ENCODE measurements at places on chromosomes 7 and 10.

GRCh38 chr7:6106140-6106904, 75.1 kb downstream of the ANKRD61 start:
- DNase-seq = no peak

DNA sequence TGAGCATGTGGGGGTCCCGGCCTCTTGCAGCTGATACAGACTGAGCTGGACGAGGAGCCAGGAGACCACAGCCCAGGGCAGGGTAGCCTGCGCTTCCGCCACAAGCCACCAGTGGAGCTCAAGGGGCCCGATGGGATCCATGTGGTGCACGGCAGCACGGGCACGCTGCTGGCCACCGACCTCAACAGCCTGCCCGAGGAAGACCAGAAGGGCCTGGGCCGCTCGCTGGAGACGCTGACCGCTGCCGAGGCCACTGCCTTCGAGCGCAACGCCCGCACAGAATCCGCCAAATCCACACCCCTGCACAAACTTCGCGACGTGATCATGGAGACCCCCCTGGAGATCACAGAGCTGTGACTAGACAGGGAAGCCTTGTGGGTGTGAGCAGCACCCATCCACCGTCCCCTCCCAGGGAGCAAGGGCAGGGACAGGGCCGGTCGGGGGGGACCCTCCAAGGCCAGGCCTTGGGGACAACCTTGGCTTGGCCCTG, 36.1 kb downstream of the PSAP start:
- no peak for DNase-seq

GRCh38 chr7:50312250-50313162, 8.0 kb downstream of the IKZF1 start:
- no peak for DNase-seq

- no peak for DNase-seq
These were observed 115.1 kb downstream of the PARD3 start for GRCh38 chr10:34699904-34700517.

- no peak for DNase-seq
These were observed 38.2 kb downstream of the PAPOLB start for GRCh38 chr7:4823441-4824119.

- DNase-seq = no peak
These were observed 39.8 kb downstream of the MAD1L1 start for GRCh38 chr7:2192831-2193534.

GRCh38 chr7:33091111-33091531, 18.1 kb downstream of the RP9 start:
- no peak for DNase-seq

DNA sequence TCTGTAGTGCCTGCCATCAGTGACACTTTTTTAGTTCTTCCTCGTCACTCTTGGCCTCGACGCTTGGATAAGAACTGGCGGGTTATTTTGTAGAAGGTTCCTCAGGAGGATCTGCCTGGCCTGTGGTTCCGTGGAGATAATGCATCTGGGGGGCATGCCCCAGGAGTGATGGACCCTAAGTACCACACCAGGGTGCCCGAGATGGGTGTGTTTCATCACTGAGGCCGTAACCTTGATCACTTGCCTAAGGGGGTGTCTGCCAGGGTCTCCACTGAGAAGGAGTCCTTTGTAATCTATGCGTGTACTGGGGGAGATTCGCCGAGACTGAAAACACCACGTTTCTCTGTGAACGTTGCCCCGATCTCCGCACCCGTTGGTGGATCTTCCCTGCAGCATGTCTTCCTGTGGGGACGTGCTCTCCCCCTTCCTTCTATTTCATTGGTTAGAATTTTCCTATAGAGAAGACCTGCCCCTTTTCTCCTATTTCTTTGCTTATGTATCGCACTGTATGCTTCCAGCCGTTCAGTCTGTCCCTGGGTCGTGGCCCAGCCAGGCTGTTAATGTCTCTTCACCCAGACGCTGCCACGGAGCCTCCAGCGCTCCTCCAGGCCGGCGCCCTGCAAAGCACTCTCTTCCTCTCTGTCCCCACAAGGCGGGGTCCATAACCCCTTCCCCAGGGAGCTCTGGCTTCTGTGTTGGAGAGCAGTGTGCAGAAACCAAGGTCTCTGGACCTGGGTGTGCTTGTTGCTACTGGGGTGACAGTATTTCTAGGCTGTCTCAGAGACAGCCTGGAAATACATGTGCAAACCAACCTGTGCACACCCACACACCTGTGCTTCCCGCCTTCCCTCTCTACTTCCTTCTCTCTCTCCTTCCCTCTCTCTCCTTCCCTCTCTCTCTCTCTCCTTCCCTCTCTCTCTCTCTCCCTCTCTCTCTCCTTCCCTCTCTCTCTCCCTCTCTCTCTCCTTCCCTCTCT, 14.4 kb upstream of the DPYSL4 start:
- no peak for DNase-seq

DNA sequence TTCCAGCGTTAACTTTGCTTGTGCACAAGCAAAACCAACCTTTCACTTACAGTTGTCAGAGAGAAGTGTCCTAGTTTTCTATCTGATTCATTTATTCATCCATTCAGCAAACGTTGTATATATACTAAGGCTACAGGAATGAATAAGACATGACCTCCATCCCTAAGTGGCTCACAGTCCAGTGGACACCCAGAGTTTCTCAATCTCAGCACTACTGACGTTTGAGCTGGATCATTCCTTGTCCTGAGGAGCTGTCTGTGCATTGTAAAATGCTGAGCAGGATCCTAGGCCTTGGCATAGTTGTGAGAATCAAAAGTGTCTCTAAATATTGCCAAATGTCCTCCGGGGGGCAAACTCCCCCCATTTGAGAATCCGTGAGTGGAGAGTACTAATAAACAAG, 166.7 kb upstream of the PRKCQ start:
- no peak for DNase-seq

DNA sequence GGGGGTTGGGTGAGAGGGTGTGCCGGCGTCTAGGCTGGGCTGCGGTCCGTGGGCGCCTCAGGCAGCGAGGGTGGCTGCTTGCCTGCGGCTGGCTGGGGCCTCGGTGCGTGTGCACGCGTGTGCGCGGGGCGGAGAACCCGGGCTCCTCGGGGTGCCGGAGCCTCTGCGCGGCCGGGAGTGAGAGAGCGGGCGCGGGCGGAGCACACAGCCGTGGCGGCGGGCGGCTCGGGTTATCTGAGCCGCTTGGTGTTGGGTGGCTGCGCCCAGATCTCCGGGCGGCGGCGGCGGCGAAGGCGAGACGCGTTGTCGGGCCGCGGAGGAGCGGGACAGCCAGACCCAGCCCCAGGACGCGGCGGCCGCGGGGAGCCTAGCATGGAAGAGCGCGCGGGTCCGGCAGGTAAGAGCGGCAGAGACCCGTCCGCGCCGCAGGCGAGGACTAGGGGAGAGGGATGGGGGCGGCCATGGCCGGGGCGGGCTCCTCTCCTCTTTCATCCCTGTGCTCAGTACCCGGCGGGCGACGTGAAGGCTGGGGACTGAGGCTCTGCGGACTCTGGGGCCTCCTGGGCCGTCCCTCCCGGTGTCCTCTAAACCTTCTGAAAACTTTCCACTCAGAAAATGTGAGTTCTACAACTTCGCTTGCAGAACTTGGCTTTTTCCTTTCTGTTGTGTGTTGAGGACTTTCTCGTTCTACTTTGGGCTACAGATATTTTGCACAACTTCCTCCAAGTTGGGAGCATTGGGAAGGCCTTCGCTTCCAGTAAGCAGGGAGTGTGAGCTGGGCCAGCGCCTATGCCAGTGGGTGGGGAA, 9.8 kb upstream of the PAX2 start:
- DNase-seq = no peak

DNA sequence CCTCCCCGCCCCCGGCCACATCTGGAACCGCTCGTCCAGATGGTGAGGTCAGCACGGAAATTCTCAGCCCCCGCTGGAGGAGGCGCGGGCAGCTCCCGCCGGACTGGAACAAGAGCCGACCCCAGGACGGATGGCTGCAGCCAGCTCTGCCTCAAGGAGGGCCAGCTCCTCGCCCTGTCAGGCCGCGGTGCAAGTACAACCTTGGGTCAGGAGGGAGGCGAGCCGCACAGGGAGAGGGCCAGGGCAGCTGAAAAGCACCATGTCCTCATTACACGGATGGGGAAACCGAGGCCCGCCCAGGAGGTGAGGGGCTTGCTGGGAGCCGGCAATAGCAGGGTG, 3.8 kb upstream of the GRIFIN start:
- no peak for DNase-seq

GRCh38 chr10:63608511-63608910, 87.3 kb downstream of the REEP3 start:
- DNase-seq = no peak

DNA sequence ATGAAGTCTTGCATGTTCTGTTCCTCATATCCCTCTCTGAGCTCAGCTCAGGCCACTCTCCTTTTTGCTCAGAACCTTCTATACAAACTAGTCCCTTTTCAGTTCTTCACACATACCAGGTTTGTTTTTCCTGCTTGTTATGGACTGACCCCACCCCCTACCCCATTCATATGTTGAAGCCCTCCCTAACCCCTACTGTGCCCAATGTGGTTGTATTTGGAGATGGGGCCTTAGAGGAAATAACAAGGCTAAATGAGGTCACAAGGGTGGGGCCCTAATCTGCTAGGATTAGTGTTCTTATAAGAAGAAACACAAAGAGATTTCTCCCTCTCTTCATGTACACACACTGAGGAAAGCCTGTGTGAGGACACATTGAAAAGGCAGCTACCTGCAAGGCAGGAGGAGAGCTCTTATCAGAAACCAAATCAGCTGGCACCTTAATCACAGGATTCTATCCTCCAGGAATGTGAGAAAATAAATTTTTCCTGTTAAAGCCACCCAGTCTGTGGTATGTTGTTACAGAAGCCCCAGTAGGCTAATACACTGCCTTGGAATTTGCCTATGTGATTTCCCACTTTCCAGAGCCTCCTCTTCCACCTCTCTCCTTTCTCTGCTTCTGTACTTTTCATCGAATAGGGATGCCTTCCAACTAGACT, 67.3 kb upstream of the DNAJB12 start:
- DNase-seq = no peak

- DNase-seq = no peak
These were observed 415.3 kb downstream of the RPS24 start for GRCh38 chr10:78448994-78449418.

DNA sequence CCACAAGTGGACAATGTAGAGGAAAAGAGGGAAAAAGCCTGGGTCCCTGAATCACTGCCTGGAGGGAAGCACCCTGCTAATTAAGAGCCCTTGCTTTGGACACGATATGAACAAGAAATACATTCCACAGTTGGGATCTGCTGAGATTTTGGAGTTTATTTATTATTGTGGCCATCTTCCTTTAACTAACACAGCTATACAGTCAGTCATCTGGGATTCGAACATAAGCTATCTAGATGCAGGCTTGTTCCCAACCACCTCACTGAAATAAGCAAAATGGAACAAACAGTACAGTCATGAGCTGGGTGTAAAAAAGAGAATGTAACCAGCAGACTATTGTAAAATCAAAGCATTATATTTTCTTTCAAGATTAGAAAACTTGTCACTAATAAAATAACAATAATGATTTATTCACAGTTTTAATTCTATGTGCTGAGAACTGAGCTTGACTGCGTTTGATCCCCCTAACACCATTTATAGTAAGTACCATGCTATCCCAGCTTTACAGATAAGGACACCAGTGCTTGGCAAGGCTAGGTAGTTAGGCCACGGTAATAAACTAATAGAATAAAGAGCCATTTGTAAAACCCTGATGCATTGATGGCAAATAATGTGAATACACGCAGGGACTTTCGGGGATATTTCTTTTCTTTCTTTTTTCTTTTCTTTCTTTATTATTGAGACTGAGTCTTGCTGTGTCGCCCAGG, 223.8 kb upstream of the KLF6 start:
- DNase-seq = no peak

GRCh38 chr7:953547-954327, 743 bp downstream of the ADAP1 start:
- no peak for DNase-seq

DNA sequence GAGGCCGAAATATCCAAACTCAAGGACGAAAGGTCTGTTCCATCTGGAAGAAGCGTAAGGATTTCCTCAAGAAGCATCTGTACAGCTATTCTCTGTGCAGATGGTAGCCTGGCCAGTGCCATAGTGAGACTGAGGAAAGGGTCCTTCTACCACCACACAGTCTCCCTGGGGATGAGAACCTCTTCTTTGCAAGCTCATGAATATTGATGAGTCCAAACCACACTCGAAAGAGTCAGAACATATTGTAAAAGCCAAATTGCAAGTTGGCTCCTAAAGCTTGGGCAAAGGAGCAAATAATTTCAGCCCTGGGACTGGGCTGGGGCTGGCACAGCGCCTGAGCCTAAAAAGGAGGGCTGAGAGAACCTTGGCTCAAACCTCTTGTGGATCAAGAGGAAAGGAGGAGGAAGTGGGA, 66.1 kb upstream of the PIP4K2A start:
- DNase-seq = no peak

- no peak for DNase-seq
These were observed 5.4 kb upstream of the HSPB1 start for GRCh38 chr7:76296743-76297740.

DNA sequence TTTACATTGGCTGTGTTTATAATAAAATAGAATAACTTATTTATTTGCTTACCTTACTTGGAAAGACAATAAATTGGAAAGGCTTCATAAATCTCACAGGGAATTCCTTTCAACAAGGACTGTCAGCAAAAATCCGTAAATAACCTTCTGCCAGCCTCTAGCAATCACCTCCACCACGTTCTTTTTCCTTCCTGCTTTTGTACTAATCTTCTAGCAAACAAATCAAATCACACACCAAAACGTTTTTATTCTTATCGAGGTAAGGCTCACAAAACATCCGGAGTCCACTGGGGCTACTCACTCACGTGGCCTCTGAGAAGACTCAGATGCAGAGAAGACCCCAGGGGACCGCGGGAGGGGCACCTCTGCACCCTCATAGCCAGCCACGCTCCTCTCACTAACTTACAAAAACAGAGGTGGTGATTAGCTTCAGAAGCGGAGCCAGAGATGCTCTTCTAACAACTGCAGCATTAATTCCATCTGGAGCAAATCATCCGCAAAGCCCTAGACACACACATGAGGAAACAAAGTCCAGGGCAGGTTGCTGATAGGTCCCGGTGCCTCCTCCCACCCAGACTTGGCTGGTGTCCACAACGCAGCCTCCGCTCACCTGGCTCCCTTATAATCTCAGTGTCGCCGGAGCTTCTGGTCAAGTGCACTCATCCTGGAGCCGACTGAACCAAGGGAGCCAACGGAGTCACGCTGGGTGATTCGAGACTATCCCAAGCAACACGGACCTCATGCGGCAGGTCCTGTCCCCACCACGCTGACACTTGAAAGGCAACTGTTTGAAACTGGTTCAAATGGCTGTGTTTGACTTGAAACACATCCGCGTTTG, 22.5 kb downstream of the CTBP2 start:
- no peak for DNase-seq

DNA sequence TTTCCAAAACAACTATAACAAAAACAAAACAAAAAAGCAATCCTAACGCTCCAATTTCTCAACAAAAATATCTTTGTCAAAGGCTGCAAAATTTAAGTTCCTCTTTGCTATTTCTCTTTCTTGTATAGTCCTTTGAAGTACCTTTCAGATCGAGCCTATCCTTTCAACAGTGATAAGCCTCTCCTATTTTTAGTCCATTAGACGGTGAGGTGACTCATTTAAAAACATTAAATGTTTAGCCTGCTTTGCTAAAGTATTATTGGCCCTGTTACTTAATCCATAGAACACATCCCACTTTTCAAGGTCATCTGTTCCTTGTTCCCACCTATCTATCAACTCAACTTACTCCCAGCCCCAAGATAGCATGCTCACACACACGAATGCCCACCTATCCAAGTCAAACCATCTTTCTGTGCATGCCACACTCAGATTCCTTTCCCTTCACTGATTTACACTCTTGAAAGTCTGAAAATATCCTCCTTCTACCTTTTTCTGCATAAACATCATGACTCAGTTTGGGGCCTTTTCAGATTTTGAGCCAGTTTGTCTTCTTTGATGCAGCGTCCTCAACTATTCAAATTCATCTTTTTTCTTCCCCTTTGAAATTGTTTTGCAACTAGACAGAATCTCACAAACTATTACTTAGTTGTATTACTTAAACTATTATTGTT, 224.9 kb upstream of the TMEM229A start:
- no peak for DNase-seq
